ENCODE measurements at places on chromosomes 7 and 10.
A peak's percentile ranks its signal among the peaks of the same experiment; 100 is the strongest.

GRCh38 chr7:150942001-150942590, 36.0 kb downstream of the KCNH2 start:
- peak; percentile 55 for DNase-seq

GRCh38 chr7:133331861-133332260, 79.0 kb downstream of the EXOC4 start:
- DNase-seq = no peak

DNA sequence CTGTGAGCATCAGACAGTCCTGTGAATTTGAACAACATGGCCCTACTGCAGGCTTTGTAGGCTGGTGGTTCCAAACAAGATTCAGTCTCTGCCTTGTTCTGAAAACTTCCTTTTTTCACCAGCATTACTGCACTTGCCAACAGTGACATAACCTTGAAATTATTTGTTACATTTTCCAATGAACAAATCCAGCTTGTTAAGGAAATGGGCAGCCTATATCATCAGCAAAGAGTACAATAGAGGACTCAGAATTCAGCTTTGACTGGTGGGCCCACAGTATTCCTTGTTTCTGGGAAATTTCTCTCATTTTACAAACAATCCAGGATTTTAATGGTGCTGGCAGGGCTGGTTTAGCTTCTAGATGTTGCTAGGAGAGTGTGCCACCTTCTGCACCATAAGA, 703.7 kb upstream of the FZD8 start:
- DNase-seq = no peak

DNA sequence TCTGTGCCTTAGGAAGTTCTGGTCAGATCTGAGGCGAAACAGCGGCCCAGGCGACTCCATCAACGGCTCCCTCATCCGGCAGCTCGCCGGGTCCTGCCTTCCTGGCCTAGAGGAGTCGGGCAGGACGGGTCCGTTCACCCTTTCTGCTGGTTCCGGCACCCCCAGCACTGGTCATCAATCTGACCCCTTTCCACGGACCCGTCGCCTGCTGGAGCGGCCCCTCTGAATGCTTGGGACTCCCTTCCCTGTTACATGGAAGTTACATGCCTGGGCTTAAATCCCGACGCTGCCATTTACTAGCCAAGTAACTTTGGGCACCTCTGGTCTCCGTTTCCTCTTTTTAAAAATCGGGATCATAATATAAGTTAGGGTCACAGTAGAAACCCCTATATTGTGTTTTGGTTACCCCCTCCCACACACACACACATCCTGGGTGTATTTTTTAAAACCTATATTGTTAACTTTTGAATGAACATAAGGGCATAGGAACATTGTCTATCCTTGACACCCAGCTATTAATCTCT, 607 bp upstream of the GGCT start:
- DNase-seq = no peak

- DNase-seq = no peak
Observed at GRCh38 chr10:49653273-49653929, 26.1 kb upstream of the C10orf53 start.

DNA sequence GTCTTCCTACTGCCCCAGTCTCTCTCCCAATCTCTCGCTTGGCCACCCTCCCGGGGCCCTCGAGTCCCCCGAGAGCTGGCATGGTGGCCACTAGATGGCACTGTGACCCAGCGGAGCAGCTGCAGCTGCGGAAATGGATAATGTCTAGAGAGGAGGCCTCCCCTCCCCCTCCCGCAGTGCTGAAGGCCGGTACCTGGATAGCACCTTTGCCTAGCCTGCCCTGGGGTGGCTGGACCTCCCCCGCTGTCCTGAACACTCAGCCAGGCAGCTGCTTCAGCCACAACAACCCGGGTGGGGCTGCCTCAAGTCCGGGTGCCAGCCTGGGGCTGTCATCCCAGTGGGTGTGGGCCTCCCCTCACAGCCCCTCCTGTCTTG, 65.2 kb downstream of the GOLGA7B start:
- peak; percentile 63 for DNase-seq

- no peak for DNase-seq
Observed at GRCh38 chr7:98990356-98990755, 112.0 kb downstream of the TRRAP start.

- peak; percentile 38 for DNase-seq
Observed at GRCh38 chr10:14325325-14325955, 5.3 kb downstream of the FRMD4A start.

DNA sequence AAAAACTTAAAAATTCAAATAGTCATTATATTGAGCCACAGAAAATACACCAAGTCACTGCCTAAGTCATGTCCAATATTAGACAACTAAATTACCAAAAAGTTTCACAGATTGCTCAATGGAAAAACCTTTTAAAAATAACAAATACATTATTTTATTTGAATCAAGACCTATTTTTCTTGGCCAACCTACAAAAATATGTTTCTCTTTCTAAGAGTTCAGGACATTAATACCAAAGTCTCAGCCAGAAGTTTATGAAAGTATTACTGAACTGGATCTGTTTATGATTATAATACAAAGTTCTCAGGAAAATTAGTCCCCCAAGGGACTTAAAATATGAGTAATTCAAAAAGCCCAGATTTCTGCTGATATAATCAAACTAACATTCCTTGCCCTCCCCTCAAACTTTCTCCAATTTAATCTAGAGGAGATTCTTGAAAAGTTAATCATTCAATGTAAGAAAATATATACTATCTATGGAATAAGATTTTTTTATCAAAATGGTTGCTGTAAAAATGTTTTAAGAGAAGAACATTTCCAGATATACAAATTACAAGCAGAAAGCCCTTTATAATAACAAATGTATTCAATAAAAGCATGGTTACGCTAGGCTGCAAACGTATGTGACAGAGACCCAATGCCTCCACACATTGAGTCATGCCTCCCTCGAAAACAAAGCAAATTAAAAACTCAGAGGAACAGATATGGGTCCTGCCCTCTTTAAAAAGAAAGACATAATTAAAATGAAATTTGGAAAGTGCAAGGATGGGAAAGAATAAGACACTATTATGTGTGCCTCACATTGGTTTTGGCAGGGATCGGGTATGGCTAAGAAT, 381.6 kb downstream of the PARD3 start:
- DNase-seq = no peak

DNA sequence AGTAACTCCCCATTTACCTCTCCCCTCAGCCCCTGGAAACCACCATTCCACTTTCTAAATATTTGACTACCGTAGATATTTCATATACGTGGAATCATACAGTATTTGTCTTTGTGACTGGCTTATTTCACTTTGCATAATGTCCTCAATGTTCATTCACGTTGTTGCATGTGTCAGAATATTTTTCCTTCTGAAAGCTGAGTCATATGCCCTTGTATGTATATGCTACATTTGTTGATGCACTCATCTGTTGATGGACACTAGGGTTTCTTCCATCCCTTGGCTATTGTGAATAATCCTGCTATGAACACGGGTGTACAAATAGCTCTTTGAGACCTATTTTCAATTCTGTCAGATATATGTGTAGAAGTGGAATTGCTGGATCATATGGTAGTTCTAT, 25.8 kb upstream of the TSPAN13 start:
- DNase-seq = no peak

GRCh38 chr7:19116121-19117090, 1.0 kb downstream of the TWIST1 start:
- DNase-seq = no peak

DNA sequence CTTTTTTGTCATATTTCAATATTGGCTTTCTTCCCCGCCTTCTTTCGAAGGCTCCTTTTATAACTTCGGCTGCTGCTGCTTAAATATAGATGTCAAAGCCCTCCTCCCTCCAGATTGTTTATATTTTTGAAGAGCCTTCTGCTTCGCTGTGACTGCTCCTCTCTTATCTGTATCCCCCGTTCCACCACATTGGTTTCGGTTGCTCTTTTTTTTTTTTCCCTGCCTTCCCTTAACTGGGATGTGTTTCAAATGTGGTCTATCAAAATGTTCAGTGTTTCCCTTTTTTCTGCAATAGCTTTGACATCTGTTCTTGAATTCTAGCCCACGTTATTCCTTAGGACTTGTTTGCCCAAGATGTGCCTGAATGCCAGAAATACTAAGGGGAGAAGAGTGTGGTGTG, 96.4 kb downstream of the CUX1 start:
- no peak for DNase-seq

GRCh38 chr7:111239437-111239836, 148.5 kb downstream of the LRRN3 start:
- no peak for DNase-seq

DNA sequence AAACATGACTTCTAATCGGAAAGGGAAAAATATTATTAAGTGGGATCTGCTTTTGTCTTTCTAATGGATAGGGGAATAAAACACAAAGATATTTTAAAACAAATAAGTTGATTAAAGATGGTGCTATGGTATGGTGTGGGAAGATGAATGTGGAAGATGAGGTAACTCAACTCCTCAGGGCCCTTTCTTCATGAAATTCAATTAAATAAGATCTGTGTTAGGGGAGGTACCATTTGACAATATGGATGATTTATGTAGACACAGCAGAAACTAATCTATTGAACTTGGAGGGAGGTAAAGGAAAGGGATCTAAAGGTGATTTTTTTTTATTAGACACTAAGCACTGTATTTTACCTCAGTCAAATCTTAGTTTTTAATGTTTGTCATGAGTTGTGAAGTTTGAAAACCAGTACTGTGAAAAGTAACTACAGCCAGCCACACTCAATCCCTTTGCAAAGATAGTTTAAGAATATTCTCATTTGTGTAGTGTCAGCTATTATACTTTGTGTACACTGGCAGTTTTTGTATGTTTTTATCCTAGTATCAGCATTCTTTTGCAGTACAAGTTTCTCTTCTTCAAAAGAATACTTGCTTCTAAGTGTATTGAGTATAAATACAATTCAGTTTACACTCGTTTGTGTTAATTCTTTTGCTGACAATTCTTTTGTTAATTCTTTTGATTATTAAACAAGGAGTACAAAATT, 151.3 kb downstream of the PHF14 start:
- no peak for DNase-seq

DNA sequence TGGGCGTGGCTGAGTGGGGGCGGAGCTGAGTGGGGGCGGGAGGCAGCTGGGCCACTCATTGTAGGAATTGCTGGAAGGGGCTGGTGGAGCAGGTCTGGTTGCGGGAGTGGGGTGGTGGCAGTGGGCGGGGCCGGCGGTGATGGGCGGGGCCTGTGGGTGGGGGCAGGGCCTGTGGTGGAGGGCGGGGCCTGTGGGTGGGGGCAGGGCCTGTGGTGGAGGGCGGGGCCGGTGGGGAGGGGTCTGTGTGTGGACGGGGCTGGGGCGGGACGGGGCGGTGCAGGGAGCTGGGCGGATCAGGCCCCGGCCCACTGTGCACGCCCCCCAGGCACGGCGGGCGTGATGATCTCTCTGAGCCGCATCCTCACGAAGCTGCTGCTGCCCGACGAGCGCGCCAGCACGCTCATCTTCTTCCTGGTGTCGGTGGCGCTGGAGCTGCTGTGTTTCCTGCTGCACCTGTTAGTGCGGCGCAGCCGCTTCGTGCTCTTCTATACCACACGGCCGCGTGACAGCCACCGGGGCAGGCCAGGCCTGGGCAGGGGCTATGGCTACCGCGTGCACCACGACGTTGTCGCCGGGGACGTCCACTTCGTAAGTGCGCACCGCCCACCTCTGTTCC, 14.0 kb downstream of the SLC29A4 start:
- DNase-seq = peak; percentile 60

- DNase-seq = no peak
Observed at GRCh38 chr7:144063710-144064109, 5.9 kb upstream of the OR2A25 start.

GRCh38 chr10:67127441-67127840, 201.6 kb downstream of the LRRTM3 start:
- DNase-seq = no peak

DNA sequence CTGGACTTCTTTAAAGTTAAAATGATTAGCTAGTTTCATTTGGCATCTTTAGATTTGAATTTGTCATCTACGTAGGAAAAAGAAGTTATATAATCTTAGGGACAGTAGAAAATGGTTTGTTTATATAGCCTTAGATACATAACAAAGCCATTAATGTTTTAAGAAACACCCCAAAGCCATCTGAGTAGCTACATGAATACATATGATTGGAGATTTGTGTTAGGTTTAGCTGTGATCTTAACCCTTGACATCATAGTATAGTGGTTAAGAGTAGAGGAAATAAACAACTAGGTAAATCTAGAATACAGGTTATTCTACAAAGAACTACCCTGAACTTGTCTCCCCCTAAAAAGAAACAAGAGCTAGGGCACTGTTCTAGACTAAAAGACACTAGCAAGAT, 18.1 kb downstream of the SAMD8 start:
- DNase-seq = no peak

- no peak for DNase-seq
Observed at GRCh38 chr10:47438857-47439474, 44.9 kb downstream of the ANXA8 start.

DNA sequence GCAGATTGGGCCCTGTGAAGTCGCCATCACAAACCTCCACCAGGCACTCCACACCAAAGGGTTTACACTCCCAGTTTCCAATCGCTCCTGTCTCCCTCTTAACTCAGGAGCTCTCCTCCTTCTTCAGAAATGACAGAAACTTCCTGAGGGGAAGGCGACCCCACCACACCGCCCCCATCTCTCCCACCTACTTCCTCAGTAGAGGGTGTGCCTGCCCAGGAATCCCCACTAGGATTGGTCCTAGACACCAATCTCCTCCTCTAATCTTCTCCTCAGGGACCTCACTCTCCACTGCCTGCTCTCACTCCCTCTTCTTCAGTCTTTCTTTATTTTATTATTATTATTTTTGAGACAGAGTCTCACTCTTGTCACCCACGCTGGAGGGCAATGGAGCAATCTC, 5.9 kb upstream of the INSIG1 start:
- no peak for DNase-seq

DNA sequence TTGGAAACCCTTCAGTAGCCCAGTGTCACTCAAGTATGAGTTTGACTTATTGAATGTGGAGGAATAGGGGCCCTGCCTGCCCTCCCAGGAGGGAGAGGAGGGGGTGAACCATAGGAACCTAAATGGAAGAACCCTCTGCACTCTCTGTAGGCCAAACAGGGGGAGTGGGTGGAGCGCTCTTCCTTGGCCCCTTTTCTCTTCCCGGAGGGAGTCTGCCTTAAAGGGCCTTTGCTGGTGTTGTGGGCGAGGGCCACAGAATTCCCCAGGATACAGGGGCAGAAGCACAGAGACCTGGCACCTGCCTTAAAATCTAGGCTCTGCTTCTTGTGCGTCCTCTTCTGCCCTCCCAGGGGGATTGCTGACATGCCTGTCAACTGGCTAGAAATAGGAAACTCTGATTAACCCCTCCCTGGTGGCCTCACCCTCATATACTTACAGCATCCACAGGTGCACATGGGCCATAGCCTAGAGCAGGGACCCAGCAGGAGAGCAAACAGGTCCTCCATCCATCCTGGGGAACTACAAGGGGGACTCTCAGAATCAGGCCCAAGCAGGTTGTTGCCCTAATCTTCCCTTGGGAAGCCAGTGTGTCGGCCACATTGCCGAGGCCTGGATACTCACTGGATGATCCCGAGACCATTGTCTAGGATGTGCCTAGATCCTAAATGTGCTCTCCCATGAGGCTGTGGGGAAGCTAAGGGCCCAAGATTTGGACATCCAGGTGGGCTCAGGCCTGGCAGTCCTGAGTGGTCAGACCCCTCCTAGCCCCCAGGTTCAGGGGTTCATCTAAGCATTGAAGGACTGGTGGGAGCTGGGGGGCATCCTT, 3.4 kb downstream of the TRIM8 start:
- no peak for DNase-seq

Data from stimulated activated CD4-positive, alpha-beta T cell treated with anti-CD3 and anti-CD28 coated beads, TNF-alpha, amount 100 ng/mL, for 24 hours (primary cell).